ENCODE measurements at places on chromosomes 16 and 17.
A peak's percentile ranks its signal among the peaks of the same experiment; 100 is the strongest.

- DNase-seq = peak; percentile 93
Measured at GRCh38 chr17:82217530-82218204, 5.0 kb upstream of the CCDC57 start.

DNA sequence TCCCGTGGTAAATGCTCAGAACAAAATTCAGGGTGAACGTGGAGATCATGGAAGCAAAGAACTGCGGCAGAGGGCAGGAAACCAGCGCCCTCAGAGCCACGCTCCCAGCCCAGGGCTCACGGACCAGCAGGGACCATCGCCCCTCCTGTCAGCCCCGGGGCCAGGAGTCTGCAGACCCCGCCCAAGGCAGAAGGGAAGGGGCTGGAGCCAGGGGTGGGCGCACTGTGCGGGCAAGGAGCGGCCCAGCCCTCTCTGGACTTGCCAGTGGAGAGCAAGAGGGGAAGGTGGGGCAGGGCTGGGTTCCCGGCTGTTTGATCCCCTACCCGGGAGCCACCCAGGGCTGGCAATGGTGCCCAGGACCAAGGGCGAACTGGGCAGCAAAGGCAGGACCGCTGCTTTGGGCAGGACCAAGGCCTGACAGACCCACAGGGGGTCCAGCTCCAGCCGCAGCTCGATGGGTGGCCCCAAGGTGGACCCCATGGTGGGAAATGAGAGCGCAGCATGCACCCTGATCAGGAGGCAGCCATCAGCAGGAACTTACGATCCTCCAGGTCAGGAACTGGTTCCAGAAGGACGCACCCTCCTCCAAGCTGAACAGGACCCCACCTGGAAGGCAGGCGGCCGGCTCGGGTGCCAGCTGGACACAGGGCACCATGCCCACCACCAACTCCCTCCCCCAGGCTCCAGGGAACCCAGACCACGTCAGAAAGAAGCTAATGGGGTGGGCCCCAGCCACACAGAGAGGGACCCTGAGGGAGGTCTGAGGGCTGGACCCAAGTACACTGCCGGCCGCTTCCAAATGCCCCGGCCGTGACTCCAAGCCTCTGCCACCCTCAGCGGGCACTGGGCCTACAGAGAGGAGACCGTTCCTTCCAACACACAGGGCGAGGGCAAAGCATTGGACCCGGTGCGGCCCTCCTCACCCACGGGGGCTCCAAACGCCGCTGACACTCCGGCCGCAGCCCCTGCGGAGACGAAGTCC, 11.1 kb upstream of the CCDC154 start:
- no peak for DNase-seq

- no peak for DNase-seq
Measured at GRCh38 chr17:17703140-17703919, 22.1 kb downstream of the RAI1 start.

- DNase-seq = no peak
Measured at GRCh38 chr17:73292031-73292531, 19.7 kb downstream of the CDC42EP4 start.

All from NCI-H226 (cell line).